WTC11 (cell line): ENCODE measurements at places on chromosomes 3 and 15. TPM values are rescaled to one million over a fixed set of nuclear protein-coding genes. Genes with fewer than 3 reads are reported as not detected.

- H3K36me3 ChIP-seq, result no peaks in the 10 kb centered on the region
- H3K27ac ChIP-seq, result peak overlapping the region; percentile 44
- H3K27me3 ChIP-seq, result no peaks in the 10 kb centered on the region
- H3K4me1 ChIP-seq, result peaks cover 23% of the 10 kb centered on the region
- DNase-seq, result no peak
- no peak overlapping the region for H3K4me3 ChIP-seq
Observed at GRCh38 chr3:152623286-152623911, 211.5 kb upstream of the P2RY1 start.

- H3K4me3 ChIP-seq, result peak overlapping the region; percentile 80
- H3K4me1 ChIP-seq, result peaks cover 5% of the 10 kb centered on the region; the same call in 1 of the 2 replicates
- H3K36me3 ChIP-seq, result peaks cover 4% of the 10 kb centered on the region; the same call in 1 of the 2 replicates
- no peak overlapping the region for H3K27ac ChIP-seq
Observed at GRCh38 chr15:51093839-51094605, 684 bp downstream of the TNFAIP8L3 start.

DNA sequence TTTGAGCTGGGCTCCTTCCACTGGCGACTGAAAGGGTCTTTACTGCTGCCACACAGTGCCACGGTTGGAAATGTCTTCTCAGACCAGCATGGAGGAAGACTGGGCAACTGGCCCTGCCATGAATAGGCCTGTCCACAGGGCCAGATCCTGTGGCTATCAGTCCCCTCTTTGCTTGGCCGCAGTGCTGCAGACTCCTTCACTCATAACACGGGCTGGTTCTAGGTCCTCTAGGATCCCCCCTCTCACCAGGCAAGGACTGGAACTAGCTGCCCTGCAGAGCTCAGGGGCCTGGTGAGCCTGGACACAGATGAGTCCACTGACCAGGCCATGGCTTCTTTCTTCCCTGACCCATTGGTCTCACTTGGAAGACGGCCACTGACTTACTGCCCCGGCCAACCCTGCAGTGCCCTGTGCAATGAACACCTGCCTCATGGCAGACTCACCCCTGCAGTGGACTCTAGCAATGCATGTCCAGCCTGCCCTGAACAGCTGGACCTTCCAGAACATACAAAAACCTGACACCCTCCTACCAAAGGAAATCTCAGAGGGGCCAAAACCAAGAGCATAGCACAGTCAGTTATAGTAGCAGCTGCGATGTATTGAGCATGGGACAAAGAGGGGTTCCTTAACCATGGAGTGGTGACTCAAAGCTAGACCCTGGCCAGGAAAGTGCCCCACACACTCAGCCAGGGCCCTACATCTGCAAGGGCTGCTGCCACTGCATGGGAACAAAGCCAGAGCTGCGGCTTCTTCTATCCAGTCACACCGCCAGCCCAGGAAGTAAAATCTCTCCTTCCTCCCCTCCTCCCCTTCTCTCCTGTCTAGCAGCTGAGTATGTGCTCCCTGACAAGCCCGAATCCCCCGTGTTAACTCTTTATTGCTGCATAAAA lies 72.1 kb upstream of the ITGA11 start:
- H3K27me3 ChIP-seq, result peaks cover 3% of the 10 kb centered on the region; the same call in 1 of the 2 replicates
- H3K27ac ChIP-seq, result no peak overlapping the region
- H3K4me3 ChIP-seq, result no peak overlapping the region
- H3K36me3 ChIP-seq, result peaks cover 7% of the 10 kb centered on the region
- no peak for DNase-seq

- peaks cover 22% of the 10 kb centered on the region for H3K27me3 ChIP-seq
- H3K36me3 ChIP-seq, result peaks cover 18% of the 10 kb centered on the region
- H3K4me1 ChIP-seq, result peaks cover 44% of the 10 kb centered on the region
Observed at GRCh38 chr3:3799173-3800079, at the start of gene LRRN1. Gene LRRN1, plus strand, starts transcription at chr3:3799431. Its CDS starts 45,211 bp downstream, at chr3:3844642.

The SAXO2 gene
- 1.9 to 3.8 TPM (median 2.7 TPM) in 3 replicates for total RNA-seq

The TMEM207 gene
- total RNA-seq, result not detected in 3 replicates
